ENCODE measurements at places on chromosomes 13 and 19.
A peak's percentile ranks its signal among the peaks of the same experiment; 100 is the strongest.

GRCh38 chr19:37128821-37129177 lies 43.7 kb downstream of the ZNF585A start:
- DNase-seq = no peak

DNA sequence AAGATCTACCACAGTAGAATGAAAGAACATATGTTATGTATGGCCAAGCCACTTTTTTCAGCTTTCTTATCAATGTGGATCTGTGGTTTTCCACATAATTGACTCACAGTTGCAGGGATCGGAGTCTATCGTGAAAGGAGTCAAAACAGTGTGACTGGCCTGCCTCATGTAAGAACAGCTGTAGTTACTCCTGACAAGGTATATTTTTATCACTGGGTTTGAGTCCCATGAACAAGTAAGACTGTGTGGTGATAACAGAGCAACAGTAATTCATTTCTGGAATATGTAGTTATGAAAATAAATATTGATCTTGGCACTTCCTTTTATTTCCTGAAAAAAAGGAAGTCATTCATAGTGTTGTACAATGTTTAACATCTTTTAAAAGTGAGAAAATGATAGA lies 416.6 kb downstream of the KLF12 start:
- no peak for DNase-seq

GRCh38 chr13:52374873-52375411 lies 31.0 kb downstream of the THSD1 start:
- DNase-seq = no peak

- DNase-seq = no peak
Measured at GRCh38 chr13:90552702-90553101, 794.8 kb upstream of the MIR17HG start.

DNA sequence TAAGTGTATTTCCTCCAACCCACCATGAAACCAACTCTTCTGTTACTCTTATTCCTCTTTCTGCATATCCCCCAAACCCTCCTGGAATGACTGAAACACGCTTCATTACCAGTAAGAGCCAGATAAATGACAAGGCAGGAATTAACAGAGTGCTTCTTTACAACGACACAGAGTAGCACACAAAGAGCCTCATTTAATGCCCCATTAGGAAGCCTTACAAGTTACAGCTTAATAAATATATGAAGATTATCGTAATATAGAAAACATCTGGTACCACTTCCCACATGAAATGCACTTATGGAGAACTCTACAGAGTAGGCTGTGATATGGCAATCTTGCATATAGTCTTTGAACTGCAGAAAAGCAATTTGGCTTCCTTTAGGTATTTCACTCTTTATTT lies 116.8 kb downstream of the ENOX1 start:
- no peak for DNase-seq

- no peak for DNase-seq
Measured at GRCh38 chr19:44303976-44304568, 753 bp downstream of the ZNF235 start.

- no peak for DNase-seq
Measured at GRCh38 chr19:15104411-15104810, 2.8 kb upstream of the SYDE1 start.

GRCh38 chr19:54462655-54463530 lies 685 bp downstream of the LENG9 start:
- DNase-seq = peak; percentile 56

DNA sequence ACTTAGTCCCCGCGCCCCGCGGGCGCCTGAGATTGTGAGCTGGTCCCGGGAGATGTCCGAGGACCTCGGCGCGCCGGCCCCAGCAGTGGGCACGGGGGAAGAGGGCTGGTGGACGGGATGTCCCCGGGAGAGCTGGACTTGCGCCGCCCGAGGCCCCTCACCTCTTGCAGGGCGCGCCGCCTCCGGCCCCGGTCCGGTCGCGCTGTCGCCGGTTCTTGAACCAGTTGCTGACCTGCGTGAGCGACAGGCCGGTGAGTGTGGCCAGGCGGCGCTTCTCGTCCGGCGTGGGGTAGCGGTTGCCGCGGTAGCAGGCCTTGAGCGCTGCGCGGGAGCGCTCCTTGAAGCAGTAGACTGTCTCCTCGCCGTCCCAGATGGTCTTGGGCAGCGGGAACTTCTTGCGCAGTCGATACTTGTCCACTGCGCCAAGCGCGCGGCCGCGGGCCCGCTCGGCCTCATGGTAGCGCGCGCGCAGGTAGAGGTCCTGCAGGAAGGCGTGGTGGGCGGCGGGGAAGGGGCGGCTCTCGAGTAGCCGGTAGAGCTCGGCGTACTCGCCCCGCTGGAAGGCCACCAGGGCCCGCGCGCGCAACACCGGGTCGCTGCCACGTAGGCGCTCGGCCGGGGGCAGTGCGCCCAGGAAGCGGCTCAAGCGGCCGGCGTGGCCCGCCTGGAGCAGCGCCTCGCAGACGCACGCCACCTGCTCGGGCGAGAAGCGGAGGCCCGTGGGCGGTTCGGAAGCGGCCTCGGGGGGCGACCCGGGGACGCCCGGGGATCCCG lies 984 bp downstream of the SIX5 start:
- peak; percentile 42 for DNase-seq

DNA sequence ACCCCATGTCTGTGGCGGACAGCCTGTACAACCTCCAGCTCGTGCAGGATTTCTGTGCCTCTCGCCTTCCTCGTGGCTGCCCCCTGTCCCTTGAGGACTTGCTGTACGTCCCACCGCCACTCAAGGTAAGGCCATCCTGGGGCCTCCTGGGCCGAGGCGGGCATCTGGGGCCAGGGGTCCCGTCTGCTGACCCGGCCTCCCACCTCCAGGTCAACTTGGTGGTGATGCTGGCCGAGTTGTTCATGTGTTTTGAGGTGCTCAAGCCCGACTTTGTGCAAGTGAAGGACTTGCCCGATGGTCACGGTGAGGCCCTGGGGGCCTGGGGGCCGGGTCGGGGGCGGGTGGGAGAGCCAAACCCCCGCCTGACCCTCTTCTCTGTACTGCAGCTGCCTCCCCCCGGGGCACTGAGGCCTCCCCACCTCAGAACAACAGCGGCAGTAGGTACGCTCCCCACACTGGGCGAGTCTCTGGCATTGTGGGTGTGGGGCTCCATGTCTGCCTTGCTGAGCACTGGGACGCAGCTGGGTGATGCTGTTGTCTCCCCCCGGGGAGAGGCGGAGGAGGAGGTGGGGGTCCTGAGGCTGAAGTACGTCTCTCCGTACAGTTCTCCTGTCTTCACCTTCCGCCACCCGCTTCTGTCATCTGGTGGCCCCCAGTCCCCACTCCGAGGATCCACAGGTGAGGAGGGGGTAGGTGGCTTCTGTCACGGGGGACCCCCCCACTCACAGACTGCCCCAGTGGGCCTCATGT lies 15.0 kb downstream of the CAMSAP3 start:
- no peak for DNase-seq

DNA sequence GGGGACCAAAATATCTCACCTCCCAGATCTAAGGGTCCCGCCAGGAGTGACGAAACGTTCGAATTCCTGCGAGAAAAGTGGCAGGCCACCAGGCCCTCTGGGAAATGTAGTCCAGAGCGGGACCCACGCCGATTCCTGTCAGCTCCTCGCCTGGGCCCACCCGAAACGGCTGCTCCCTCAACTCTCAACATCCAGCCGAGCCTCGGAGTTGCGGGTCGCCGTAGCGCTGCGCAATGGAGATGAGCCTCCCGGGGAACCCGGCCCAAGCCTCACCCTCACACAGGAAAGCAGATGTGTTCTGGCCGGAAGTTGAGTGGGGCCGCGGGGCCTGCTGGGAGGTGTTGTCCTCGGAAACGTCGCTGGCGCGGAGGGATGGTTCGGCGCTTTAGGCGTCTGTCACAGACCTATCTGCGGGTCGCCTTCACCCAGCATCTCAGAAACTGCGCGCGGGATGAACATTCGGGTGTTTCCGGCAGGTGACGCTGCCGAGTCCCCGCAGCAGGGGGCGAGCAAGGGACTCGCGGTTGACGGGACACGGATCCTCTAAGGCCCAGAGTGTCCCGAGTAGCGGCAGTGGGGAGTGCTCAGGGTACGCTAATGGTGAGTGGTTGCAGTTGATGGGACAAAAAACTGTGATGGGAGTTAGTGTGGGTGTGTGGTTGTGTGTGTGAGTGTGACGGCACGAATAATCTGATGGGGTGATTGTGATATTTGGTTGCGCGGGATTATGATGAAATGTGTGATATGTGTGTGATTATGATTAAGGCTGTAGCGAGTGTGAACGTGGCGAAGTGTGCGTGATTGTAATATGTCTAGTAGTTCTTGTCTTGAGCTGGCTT lies at the start of the genes ZNF568 and ZNF829:
Gene ZNF568 (plus strand): TSS at position 341 of the 839 bp plus-strand sequence. CDS start 6,439 bp downstream, outside the sequence.
Gene ZNF829 (minus strand): TSS at position 300 of the 839 bp plus-strand sequence. CDS start 1,124 bp downstream, outside the sequence.
- DNase-seq = peak; percentile 88

GRCh38 chr19:39410017-39410830 lies 2.2 kb upstream of the PLEKHG2 start:
- no peak for DNase-seq

- DNase-seq = no peak
Measured at GRCh38 chr13:42484386-42484785, 89.6 kb upstream of the TNFSF11 start.

GRCh38 chr13:49346460-49346859 lies 97.4 kb downstream of the CAB39L start:
- DNase-seq = no peak

GRCh38 chr13:23794267-23795161 lies 94.7 kb downstream of the MIPEP start:
- no peak for DNase-seq

- no peak for DNase-seq
Measured at GRCh38 chr19:1105873-1106840, 2.4 kb downstream of the GPX4 start.

- no peak for DNase-seq
Measured at GRCh38 chr13:77372275-77372674, 45.4 kb upstream of the MYCBP2 start.

All from hypothalamus (tissue), 51 donors.